NCI-H1105 treated with DMSO at 0.1 percent for 48 hours (cell line): ENCODE measurements at places on chromosomes 11 and 22.

- no peak for DNase-seq
These were observed 36.0 kb downstream of the BUD13 start for GRCh38 chr11:116736763-116737162.

DNA sequence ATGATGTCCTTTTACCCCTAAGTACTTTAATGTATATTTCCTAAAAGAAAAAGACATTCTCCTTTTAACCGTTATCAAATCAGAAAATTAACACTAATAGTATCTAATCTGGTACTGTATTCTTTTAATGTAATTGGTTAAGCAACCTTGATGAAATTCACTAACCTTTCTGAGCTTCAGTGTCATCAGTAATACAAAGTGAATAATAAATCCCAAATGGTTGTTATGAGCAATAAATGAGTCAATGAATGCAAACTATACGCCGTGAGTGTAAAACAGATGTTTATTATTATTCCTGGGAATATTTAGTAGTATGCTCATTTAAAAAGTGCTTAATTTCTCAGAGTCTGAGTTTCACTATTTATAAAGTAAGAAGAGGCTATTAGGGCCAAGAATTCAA is 21.5 kb downstream of the UEVLD start:
- DNase-seq: no peak

GRCh38 chr11:134362192-134362901 is 30.6 kb downstream of the GLB1L2 start:
- DNase-seq: no peak

GRCh38 chr11:57200917-57201316 is 19.2 kb downstream of the LRRC55 start:
- no peak for DNase-seq

DNA sequence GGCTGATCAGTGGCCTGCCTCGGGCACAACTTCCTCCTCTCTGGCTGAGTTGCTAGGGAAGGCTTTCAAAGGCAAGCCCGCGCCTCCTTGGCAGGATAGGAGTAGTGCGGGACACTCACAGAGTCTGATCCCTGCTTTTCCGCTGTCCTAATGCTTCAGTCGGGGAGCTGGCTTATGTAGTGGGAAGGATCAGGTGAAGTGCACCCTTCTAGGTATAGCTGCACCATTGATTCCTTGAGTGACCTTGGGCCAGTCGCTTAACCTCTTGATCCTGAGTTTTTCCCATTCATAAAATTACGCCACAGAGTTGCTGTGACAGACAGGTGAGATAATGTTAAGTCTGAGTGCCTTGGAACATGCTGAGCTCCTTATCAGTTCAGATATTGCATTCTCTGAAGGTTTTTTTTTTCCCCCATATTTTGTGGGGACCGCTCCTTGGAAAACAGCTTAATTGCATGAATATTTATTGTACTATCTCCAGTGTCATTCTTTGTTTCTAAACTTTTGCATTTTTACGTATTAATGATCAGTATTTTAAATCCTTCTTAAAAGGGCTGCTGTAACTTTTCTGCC is 961 bp downstream of the IPO7 start:
- DNase-seq: no peak

GRCh38 chr22:38260761-38261681 is 11.8 kb downstream of the TMEM184B start:
- no peak for DNase-seq

GRCh38 chr11:126152586-126152985 is 58.9 kb downstream of the RPUSD4 start:
- no peak for DNase-seq

DNA sequence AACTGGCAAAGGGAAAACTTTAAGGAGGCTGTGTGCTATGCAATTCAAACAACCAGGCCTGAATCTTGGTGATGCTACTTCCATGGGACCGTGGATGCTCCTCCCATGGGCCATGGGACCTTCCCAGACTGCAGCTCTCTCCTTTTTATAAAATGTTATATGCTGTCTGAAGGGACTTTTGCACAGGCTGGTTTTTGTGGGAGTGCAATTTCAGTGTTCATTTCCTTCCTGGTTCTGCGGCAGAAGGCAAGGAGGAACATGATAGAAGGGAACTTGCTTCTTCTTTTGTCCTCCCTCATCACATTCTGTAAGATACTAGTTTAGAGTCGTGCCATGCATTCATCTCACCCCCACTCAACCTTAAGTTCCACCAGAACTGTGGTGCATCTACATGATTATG is 68.9 kb downstream of the C11orf58 start:
- no peak for DNase-seq

GRCh38 chr11:66651016-66651415 is 12.5 kb downstream of the RBM4 start:
- no peak for DNase-seq

- no peak for DNase-seq
These were observed 13.1 kb downstream of the EEF1G start for GRCh38 chr11:62560566-62561103.

DNA sequence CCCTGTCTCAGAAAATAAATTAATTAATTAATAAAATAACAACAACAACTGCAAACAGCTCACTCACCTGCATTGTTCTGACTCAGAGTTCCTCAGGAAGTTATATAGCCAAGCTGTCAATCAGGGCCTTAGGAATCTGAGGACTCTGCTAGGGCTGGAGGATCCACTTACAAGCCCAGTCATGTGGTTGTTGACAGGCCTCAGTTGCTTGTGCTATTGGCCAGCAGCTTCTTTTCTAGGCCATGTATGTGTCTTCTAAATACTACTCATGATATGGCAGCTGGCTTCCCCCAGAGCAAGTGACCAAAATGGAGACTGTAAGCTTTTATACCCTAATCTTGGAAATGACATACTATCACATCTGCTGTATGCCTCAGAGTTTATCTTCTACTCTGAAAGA is 20.8 kb upstream of the ATP5MG start:
- no peak for DNase-seq

DNA sequence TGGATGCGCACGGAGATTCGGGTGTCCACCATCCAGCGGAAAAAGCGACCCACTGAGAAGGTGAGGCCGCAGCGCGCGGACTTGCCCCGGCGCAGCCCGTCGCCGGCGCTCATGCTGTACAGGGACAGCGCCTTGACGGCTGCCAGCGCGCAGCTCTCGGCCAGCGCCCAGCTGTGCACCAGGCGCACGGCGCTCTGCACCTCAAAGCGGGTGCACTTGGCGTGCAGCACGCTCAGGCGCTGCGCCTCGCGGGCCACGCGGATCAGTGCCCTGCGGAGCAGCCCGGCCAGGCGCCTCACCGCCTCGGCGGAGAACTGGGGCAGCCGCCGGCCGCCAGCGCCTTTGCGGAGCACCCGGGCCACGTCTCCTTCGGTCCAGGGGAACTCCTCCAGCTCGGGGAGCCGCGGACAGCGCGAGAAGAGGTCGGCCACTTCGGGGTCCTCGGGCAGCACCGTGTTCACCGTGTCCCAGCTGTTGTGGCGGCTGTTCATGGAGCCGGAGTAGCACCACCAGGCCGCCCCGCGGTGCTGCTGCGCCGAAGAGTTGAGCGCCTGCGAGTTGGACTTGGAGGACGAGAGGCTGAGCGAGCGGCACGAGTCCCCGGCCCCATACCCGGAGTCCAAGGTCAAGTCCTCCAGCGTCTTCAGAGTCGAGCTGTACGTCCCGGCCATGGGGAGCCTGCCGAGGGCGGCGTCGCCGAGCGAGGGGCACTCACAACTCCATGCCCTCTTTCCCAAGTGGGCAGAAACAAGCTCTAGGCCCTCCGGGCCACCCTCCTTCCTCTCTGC is 703 bp downstream of the ABTB2 start:
- peak; percentile 63 for DNase-seq

DNA sequence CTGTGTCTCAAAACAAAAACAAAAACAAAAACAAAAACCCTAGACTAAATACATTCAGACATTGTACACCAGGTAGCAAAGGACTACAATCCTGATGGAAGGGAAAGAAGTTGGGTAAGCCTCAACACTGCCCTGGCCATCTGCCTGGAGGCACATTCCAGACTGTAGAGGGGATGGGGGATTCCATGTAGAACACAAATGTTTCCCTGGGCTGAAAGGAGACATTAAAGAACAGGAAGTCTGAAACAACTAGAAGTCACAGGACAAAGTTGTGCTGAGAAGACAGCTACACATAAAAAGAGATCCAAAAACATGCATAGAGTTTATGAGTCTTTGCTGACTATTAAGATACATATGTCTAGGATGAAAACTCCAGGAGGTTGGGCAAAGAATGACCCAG is 83.9 kb downstream of the RRAS2 start:
- DNase-seq: no peak

DNA sequence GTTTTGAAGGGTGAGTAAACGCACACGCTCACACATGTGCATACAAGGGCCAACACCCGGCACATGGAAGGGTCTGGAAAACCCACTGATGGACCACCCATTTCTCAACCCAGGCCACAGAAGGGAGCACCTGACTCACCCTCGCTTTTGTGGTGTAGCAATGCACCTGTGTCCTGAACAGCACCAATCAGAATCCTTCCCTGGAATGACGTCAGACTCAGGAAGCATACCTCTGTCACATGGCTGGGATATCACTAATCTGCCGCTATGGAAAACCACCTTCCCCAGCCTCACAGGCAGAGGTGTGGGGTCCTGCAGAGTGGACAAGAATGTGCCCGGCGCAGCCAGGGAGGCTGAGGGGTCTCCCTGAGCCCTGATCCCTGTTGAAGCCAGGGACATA is 9.0 kb upstream of the OSM start:
- no peak for DNase-seq

DNA sequence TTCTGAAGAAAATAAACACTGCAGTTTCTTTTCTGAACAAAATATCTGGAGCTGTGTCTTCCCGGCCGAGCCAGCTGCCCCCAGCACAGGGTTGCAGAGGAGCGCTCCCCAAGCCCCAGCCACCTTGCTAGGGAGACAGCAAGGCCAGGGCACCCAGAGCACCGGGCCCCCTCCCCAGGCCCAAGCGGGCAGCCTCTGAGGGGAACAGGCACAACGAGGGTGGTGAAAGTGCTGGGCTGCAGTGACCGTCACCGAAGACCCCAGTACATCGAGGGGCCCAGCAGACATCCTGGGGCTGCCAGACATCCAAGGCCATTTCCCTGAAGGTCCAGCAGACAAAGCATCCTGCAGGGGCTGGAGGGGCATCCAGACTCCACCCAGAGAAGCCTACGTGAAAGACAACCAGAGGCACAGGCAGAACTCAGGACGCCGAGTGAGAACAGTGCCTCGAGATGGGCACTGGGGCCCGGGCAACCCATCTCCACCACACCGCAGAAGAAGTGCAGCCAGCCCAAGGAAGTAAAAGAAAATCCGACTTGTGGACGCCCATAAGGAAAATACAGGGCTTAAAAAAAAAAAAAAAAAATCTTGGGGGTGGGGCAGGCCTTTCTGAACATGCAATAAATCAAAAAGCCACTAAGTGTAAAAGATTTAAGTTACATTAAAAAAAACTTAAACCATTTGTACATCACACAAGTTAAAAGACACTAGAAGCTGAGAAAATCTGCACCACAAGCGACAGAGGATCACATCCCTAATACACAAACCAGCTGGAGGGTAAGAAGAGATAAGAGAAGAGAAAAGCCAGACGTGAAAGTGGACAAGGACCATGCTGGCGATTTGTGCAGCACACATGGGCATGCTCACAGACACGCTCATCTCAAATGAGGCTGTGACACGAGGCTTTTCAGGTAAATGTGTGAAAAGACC is 36.0 kb upstream of the COMT start:
- DNase-seq: no peak

- DNase-seq: no peak
These were observed 535.1 kb downstream of the KCNA4 start for GRCh38 chr11:29481738-29482137.

GRCh38 chr22:20015971-20016733 is 471 bp downstream of the ARVCF start:
- peak; percentile 16 for DNase-seq

DNA sequence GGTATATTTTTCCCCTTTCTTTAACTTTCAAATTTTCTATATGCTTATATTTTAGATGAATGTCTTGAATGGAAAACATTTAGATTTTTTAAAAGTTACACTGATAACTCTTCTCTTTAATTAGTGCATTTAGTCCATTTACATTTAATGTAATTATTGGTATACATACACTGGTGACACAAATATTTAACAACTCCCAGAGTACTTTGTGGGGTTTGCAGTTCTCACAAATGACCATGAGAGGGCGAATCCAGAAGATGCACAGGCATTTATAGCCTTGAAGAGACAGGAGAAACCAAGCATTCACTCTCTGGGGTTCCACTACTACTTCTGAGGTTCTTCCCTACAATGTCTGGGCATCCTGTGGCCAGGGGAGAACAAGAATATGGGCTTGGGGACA is 125.1 kb downstream of the TIMP3 start:
- no peak for DNase-seq

DNA sequence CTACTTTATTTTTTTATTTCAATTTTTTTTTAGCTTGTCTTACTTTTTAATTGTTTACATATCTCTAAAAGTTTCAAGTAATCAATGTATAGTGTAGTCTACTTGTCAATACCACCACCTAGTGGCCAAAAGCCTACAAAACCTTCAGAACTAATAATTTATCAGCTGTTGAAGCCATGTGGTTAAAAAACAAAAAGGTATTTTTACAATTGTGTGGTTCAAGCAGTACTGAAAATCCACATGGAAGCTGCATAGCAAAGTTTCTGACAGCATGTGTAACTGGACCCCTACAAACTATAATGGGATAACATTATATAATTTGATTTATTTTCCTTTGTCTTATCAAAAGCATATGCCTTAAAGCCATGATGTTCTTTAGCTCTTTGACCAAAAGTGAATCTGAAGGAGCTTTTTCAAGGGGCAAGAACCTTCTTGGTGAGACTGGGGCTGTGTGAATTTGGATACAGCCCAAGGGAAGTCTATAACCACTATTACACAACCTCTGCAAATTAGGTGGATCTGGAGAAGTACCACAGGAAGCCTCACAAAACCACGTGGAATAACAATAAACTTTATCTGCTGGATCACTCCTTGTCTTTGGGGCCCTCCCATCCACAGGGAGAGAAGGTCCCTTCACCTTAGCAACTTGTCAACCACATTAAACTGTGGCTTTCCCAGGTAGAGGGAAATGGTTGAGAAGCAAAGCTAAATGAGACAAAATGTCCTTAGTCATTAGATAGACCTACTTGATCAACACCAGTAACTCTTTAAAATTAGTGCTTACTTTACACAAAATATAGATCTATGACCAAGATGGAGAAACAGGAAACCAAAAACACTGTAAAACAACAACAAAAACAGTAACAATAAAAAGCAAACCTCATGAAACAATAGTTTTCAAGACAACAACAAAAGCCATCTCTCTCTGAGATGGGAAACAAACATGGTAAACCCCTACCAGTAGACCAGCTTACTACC is 9.9 kb downstream of the NARS2 start:
- DNase-seq: peak; percentile 58

GRCh38 chr11:62352355-62353336 is 15.4 kb downstream of the ASRGL1 start:
- no peak for DNase-seq

DNA sequence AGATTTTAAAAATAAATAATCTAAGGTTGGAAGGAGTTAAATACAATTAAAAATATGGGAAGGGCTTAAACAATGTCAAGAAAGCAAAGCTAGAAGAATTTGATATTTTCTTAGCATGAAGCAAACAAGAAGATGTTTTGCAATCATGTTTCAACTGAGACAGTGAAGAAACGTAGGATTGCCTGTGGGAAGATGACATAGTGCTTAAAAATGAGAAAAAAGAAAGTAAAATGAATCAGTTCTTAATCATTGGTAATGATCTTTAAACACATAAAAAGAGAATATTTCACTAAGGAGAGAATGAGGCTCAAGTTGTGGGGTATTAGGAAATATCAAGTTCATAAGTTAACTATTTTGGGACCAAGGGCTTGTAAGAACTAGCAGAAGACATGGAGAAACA is 855.0 kb downstream of the METTL15 start:
- no peak for DNase-seq

GRCh38 chr22:23066200-23067022 is 3.9 kb upstream of the GNAZ start:
- no peak for DNase-seq
